ENCODE measurements at places on chromosomes 7 and 10. TPM values are rescaled to one million over a fixed set of nuclear protein-coding genes. Genes with fewer than 3 reads are reported as not detected.

Gene CDCA7L
- 2.7 TPM for total RNA-seq

Gene MLXIPL
- total RNA-seq, result 17.2 TPM

Gene TMEM236
- not detected for total RNA-seq

Gene DNMBP
- total RNA-seq, result 6.4 TPM

Gene NUTM2E
- not detected for total RNA-seq

Gene ABCA13
- total RNA-seq, result not detected

Gene KAZALD1
- 18.0 TPM for total RNA-seq

Gene C10orf95
- total RNA-seq, result not detected

Gene ACHE
- total RNA-seq, result 0.18 TPM

Gene SCRN1
- total RNA-seq, result 49.8 TPM

GRCh38 chr7:123653162-123653561 lies 2.5 kb upstream of the LMOD2 start:
- DNase-seq, result no peak
- H3K27ac ChIP-seq, result no peak overlapping the region
- H3K27me3 ChIP-seq, result no peaks in the 10 kb centered on the region
- H3K36me3 ChIP-seq, result no peaks in the 10 kb centered on the region
- no peaks in the 10 kb centered on the region for H3K4me1 ChIP-seq

- H3K4me1 ChIP-seq, result peaks cover 85% of the 10 kb centered on the region
- no peaks in the 10 kb centered on the region for H3K36me3 ChIP-seq
- peak; percentile 98 for DNase-seq
- no peaks in the 10 kb centered on the region for H3K27me3 ChIP-seq
- peak overlapping the region; percentile 94 for H3K27ac ChIP-seq
These were observed 4.7 kb downstream of the ZNF775 start for GRCh38 chr7:150383710-150384397.

GRCh38 chr10:79267499-79267898 lies 79.8 kb upstream of the PPIF start:
- peaks cover 37% of the 10 kb centered on the region for H3K36me3 ChIP-seq
- H3K27me3 ChIP-seq, result no peaks in the 10 kb centered on the region
- no peaks in the 10 kb centered on the region for H3K4me1 ChIP-seq
- H3K4me3 ChIP-seq, result no peak overlapping the region
- H3K27ac ChIP-seq, result no peak overlapping the region
- DNase-seq, result no peak

GRCh38 chr10:119575506-119575905 lies 21.3 kb downstream of the TIAL1 start:
- H3K36me3 ChIP-seq, result peaks cover 13% of the 10 kb centered on the region
- H3K27ac ChIP-seq, result no peak overlapping the region
- no peak overlapping the region for H3K4me3 ChIP-seq
- no peak for DNase-seq

GRCh38 chr10:71812016-71812912 lies 38.8 kb downstream of the PSAP start:
- no peak overlapping the region for H3K27ac ChIP-seq
- H3K4me1 ChIP-seq, result no peaks in the 10 kb centered on the region
- peaks cover 20% of the 10 kb centered on the region for H3K36me3 ChIP-seq
- H3K27me3 ChIP-seq, result no peaks in the 10 kb centered on the region
- DNase-seq, result peak; percentile 27
- H3K4me3 ChIP-seq, result no peak overlapping the region

DNA sequence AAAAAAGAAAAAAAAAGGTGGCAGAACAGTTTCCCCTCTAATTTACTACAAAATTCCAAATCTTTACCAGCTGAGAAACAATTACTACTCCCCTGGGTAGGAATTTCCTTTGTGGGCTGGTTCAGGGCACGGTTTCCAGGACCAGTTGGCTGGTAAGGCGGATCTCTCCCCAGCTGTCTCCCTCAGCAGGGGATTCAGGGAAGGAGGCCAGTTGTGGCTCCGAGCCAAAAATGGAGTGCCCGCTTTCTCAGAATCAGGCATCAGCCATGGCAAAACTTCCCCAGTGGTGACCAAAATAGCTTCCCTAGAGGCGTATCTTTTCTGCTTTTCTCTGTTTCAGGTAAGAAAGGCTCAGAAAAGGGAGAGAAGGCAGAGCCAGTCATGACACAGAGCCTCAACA lies 91.2 kb downstream of the ZNF22 start:
- no peaks in the 10 kb centered on the region for H3K36me3 ChIP-seq
- no peak overlapping the region for H3K27ac ChIP-seq
- no peaks in the 10 kb centered on the region for H3K4me1 ChIP-seq

DNA sequence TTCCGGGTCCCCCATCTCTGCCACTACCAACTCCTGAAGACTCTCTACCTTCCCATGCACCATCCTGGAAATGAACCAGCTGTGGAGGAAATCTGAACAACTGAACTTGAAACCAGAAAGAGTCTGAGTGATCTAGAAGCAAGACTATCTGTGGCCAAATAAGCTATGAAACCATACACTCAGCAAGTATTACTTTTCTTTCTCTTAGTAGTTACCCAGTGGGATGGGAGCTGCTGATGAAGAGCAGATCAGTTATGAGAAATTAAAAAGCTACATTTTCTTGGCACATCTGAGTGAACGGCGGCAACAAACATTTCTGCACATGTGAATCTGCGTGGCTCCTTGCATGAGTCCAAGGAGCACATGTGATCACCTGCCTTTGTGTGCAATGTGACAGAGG lies 31.6 kb upstream of the AGK start:
- DNase-seq, result no peak
- H3K4me3 ChIP-seq, result no peak overlapping the region
- H3K27ac ChIP-seq, result no peak overlapping the region
- peaks cover 1% of the 10 kb centered on the region for H3K27me3 ChIP-seq
- no peaks in the 10 kb centered on the region for H3K4me1 ChIP-seq

- no peak overlapping the region for H3K27ac ChIP-seq
- H3K4me3 ChIP-seq, result no peak overlapping the region
- DNase-seq, result no peak
- no peaks in the 10 kb centered on the region for H3K36me3 ChIP-seq
- no peaks in the 10 kb centered on the region for H3K27me3 ChIP-seq
- H3K4me1 ChIP-seq, result no peaks in the 10 kb centered on the region
These were observed 569.5 kb downstream of the SORCS3 start for GRCh38 chr10:105210546-105210945.

DNA sequence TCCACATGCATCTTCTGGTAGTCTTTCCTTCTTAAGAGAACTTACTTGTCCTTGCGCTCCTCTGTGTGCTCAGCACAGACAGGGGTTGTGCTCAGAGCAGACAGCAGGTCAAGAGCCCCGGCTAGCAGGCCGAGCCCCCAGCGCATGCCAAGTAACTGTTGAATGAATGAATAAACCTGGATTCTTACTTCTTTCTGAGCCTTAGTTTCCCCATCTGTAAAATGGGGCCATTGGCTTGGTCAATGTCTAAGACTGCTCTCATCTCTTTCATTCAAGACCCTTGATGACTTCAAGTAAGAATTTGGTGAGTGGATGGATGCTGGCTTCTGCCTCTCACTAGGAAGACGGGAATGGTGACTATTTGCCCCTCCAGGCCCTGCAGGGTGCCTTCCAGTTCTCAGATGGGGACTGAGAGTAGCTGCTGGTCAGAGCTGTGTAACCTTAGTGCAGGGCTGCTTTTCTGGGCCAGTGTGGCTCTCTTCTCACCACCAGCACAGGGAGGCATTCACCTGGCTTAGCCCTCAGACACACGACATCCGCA lies 78.1 kb downstream of the CDH23 start:
- no peaks in the 10 kb centered on the region for H3K36me3 ChIP-seq
- H3K4me1 ChIP-seq, result no peaks in the 10 kb centered on the region
- no peak for DNase-seq
- H3K27ac ChIP-seq, result no peak overlapping the region

DNA sequence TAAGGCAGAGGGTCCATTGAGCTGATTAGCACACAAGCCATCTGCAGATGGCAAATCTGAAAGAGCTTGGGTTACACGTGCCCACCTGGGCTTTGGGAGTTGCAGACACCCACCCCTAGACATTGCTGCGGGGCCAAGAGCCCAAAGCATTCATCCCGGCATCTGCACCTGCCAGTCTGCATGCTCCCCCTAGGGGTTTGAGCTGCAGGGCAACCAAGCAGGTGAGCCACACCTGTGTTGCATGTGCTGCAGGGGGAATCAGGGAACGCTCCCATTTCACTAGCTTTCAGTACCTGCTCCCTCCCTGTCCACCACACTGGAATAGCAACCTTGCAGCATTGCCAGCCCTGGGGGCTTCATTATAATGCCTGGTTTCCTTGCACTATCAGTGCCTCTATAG lies 21.1 kb downstream of the C7orf33 start:
- peaks cover 11% of the 10 kb centered on the region for H3K4me1 ChIP-seq
- no peak overlapping the region for H3K27ac ChIP-seq
- H3K36me3 ChIP-seq, result no peaks in the 10 kb centered on the region

DNA sequence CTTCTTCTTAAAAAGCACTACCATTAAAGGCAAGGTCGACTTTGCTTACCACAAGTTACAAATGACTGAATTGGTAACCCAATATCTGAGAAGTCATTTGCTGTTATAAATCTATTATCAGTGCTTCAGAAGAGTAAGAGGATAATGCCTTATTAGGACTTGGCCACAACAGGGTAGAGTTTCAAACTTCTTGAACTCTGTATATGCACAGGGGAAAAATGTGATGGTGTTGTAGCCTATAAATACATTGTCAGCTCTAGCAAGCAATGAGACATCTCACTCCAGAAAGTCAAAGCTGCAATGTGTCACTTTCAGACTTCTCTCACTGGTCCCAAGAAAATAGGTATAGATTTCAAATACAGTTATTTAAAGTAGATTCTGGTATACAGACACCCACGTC lies 9.3 kb downstream of the TFEC start:
- H3K27me3 ChIP-seq, result no peaks in the 10 kb centered on the region
- H3K36me3 ChIP-seq, result no peaks in the 10 kb centered on the region
- no peak overlapping the region for H3K27ac ChIP-seq
- no peak for DNase-seq
- H3K4me3 ChIP-seq, result no peak overlapping the region

DNA sequence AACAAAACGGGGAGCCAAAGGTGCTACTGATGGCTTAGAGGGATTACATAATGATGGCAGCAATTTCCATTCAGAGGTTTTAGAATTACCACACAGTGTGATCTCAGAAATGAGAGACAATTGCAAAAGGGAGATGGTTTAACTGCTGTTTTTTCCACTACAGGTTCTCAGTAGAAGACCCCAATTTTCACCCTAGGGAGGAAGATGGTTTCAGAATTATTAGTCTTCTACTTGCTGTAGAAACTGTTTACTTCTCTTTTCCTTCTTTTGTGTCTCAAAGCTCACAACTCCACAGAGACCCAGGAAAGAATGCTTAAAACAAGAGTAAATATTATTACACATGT lies 226.5 kb downstream of the INHBA start:
- no peak overlapping the region for H3K27ac ChIP-seq
- no peak for DNase-seq
- no peaks in the 10 kb centered on the region for H3K4me1 ChIP-seq
- no peaks in the 10 kb centered on the region for H3K27me3 ChIP-seq
- H3K4me3 ChIP-seq, result no peak overlapping the region
- no peaks in the 10 kb centered on the region for H3K36me3 ChIP-seq

DNA sequence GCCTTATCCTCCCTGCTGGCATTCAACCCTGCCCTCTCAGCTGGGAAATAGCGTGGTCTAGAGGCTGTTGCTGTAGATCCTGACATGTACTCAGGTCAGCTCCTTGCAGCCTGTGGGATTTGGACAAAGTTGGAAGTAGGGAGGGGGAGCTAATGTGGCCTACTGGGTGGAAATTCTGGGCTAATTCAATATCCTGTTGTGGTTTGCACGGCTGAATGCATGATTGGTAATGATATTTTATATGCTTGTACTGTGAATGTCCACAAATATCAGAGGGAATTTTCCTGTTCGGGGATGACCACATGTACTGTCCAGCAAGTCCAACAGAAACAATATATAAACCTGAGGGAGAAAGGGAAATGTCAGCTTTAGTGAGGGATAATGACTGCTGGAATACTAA lies 22.1 kb upstream of the NPVF start:
- H3K36me3 ChIP-seq, result no peaks in the 10 kb centered on the region
- no peaks in the 10 kb centered on the region for H3K27me3 ChIP-seq
- peaks cover 22% of the 10 kb centered on the region for H3K4me1 ChIP-seq
- H3K27ac ChIP-seq, result no peak overlapping the region

- peaks cover 8% of the 10 kb centered on the region for H3K4me1 ChIP-seq
- H3K4me3 ChIP-seq, result no peak overlapping the region
- H3K27me3 ChIP-seq, result no peaks in the 10 kb centered on the region
- DNase-seq, result no peak
- H3K36me3 ChIP-seq, result no peaks in the 10 kb centered on the region
- H3K27ac ChIP-seq, result no peak overlapping the region
These were observed 95.7 kb downstream of the CPED1 start for GRCh38 chr7:121084256-121084655.

DNA sequence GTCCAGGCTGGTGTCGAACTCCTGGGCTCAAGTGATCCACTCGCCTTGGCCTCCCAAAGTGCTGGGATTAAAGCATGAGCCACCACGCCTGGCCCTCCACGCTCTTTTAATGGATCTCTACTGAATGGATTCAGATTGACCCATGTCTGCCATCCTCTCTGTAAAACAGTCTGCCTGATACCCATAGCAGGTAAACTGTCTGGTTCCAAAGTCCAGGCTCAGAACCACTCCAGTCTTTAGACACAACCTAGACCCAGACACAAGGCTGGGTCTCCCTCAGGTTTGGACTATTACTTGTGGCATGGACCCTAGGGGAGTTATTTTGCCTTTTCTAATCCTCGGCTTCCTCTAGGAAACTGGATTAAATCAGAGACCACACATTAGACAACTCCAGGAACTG lies 19.1 kb downstream of the HIP1 start:
- no peaks in the 10 kb centered on the region for H3K27me3 ChIP-seq
- DNase-seq, result peak; percentile 41
- no peak overlapping the region for H3K27ac ChIP-seq
- H3K4me3 ChIP-seq, result no peak overlapping the region

- peak overlapping the region; percentile 80 for H3K27ac ChIP-seq
- peaks cover under 1% of the 10 kb centered on the region for H3K36me3 ChIP-seq
- H3K4me3 ChIP-seq, result peak overlapping the region; percentile 95
- H3K4me1 ChIP-seq, result peaks cover 25% of the 10 kb centered on the region
- no peaks in the 10 kb centered on the region for H3K27me3 ChIP-seq
- DNase-seq, result no peak
These were observed 557 bp upstream of the LSM8 start for GRCh38 chr7:118183428-118183785.

GRCh38 chr7:66727058-66727457 lies 13.5 kb upstream of the RABGEF1 start:
- no peak overlapping the region for H3K27ac ChIP-seq
- peaks cover 6% of the 10 kb centered on the region for H3K4me1 ChIP-seq
- DNase-seq, result no peak
- no peak overlapping the region for H3K4me3 ChIP-seq

- H3K27ac ChIP-seq, result no peak overlapping the region
- H3K36me3 ChIP-seq, result no peaks in the 10 kb centered on the region
- no peaks in the 10 kb centered on the region for H3K4me1 ChIP-seq
These were observed 45.0 kb upstream of the CACUL1 start for GRCh38 chr10:118799777-118800176.

Data from HepG2 (cell line).